ENCODE measurements at places on chromosomes 5 and 9. TPM values are rescaled to one million over a fixed set of nuclear protein-coding genes. Genes with fewer than 3 reads are reported as not detected.
A peak's percentile ranks its signal among the peaks of the same experiment; 100 is the strongest.

DNA sequence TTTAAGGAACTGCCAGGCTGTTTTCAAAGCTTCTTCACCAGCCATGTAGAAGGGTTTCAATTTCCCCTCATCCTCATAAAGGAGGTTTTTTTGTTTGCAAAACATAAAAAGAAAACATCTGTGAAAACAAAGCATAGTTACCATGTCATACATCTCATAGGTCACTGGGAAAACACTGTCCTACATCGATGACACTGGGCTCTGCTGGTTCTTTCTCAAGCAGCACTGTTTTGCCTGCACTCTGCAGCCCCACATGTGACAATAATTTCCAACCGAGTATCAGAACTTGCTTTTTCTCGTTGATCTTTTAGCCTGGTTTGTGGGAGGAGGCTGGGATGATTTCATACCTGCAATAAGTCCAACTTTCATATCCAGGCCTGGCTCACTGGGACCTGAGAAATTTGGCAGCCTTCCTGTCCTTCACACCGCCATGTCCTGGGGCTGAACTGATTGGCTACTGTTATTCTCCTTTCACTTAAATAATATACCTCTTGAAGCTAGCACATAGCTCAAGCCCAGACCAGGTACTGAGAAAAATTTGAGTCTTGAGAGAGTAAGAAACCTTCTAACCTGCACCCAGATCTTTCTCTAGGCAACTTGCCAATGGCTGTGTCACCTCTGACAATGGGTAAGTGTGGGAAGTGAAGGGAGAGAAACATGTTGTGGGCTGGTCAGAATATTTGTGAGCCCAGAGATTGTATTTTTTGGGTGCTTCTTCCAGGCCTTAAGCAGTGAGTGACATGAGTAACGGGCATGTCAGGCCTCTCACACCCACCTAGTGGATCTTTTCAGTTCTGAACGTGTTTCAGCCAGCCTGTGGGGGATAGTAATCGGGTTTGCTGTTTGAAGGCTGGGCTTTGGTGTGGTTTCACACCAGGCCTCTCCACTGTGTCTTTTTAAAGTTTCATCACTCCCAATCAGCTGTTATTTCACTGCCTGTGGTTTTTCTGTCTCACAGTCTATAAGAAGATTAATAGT is 502.8 kb downstream of the NTRK2 start:
- DNase-seq, result no peak

DNA sequence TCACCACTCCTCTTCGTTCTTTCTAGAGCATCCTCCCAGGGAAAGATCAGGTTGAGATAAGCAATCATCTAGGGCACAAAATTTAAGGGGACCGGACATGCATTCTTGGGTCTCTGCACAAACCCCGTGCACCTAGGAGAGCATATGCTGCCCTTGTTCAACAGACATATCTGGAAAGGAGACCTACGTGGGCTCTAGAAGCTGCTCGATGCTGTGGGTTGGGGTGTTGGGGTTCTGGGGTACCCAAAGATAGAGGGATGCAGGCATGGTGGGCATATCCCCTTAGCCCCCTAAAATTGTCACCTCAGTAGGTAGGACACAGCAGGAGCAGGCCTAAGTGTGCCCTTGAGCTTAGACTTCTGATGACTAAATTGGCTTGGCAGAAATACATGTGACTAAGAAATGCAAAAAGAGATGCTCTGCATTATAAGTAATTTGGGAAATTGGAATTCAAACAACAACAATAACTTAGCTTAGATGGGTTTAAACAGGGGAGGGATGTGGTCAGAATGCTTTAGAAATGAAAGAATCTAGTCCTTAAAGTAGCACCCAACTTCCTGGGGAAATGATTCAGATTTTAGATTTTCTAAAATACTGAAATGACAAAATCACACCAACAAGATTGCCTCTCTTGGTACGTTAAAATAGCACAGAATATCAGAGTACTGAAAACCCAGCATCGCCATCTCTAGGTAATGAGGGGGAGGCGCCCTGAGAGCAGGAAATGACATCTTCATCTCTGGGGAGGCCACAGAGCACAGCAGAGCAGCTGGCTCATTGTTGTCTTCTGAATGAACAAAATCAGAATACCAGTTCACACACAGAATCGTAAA is 172.3 kb downstream of the GNA14 start:
- DNase-seq, result no peak

- DNase-seq, result peak; percentile 65
Observed at GRCh38 chr9:93020771-93021670, 37.5 kb upstream of the SUSD3 start.

GRCh38 chr5:102375272-102375671 is 79.2 kb upstream of the SLCO4C1 start:
- no peak for DNase-seq

- peak; percentile 96 for DNase-seq
Observed at GRCh38 chr9:128786681-128787601, at the start of gene TBC1D13. Gene TBC1D13, plus strand, starts transcription at chr9:128787253. Its CDS starts 101 bp downstream, at chr9:128787354.

- DNase-seq, result no peak
Observed at GRCh38 chr5:142807372-142807911, 37.3 kb downstream of the ARHGAP26 start.

NTNG2 gene
- 2.0 TPM for total RNA-seq

Measured in mesenteric fat pad (tissue), 1 donor.